ENCODE measurements at places on chromosomes 7 and 10. TPM values are rescaled to one million over a fixed set of nuclear protein-coding genes. Genes with fewer than 3 reads are reported as not detected.

The ERVW-1 gene
- total RNA-seq = not detected

The ASB4 gene
- total RNA-seq = 0.57 TPM

The GPR26 gene
- total RNA-seq = 0.23 TPM

The PRSS37 gene
- 0.51 TPM for total RNA-seq

The HYCC1 gene
- 18.3 TPM for total RNA-seq

The NAPEPLD gene
- total RNA-seq = 24.4 TPM

The SORCS1 gene
- total RNA-seq = 14.4 TPM

The TMEM120A gene
- total RNA-seq = 40.8 TPM

The SAMD8 gene
- total RNA-seq = 18.8 TPM

The C10orf143 gene
- 5.6 TPM for total RNA-seq

The ASB10 gene
- not detected for total RNA-seq

The NCAPG2 gene
- 7.9 TPM for total RNA-seq

The ATE1 gene
- total RNA-seq = 29.9 TPM

- DNase-seq = no peak
Observed at GRCh38 chr10:62900829-62901571, 84.8 kb upstream of the EGR2 start.

DNA sequence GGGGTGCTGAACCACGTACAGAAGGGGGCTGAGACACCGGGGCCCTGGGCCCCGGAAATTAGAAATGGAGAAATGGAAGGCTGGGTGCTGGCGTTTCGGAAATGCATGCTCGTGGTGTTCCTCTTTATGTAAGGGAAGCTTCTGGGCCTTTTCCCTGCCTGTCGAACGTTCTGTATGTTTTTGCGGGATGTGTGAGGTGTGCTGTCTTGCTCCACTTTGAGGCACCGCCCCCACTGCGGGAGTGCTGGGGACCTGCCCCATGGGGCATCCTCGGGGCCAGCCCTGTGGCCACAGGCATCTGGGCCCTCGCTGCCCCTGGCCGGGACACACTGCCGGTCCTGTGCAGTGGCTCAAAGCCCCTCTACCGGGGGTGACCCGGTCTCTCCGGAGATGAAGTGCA is 1.7 kb upstream of the VENTX start:
- no peak for DNase-seq

DNA sequence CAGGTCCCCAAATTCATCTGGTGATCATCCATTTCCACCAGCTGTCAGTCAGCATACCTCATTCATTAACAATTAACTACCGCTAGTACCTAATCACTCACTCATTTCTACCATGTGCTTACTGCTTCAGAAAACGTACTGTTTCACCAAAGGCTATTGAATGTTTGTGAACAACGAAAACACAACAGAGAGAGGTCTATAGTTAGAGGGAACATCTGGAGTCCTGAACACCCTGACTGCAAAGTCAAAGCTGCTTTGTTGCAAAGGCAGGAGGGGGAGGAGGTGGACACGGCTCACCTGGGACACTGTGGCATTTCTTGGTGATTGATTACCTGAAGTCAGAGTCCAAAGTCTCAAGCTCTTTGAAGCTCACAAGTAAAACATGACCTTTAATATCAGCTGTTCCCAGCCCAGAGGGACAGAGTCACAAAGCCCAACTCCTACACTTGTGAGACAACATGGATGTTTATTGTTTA is 342.3 kb upstream of the ADARB2 start:
- no peak for DNase-seq

- no peak for DNase-seq
Observed at GRCh38 chr7:35648367-35648766, 46.6 kb downstream of the HERPUD2 start.

DNA sequence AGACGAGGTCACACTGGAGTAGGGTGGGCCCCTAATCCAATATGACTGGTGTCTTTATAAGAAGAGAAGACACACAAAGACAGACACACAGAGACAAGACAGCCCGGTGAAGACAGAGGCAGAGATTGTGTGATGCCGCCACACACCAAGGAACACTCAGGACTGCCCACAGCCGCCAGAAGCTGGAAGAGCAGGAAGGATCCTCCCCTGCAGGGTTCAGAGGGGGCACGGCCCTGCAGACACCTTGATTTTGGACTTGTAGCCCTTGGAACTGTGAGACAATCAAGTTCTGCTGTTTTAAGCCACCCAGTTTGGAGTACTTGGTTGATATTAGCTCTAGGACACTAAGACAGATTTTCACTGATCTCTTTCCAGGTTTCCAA is 72.1 kb upstream of the NANOS1 start:
- no peak for DNase-seq

- DNase-seq = no peak
Observed at GRCh38 chr10:23253780-23254179, 61.7 kb downstream of the PTF1A start.

- DNase-seq = no peak
Observed at GRCh38 chr7:82624337-82624736, 180.8 kb upstream of the CACNA2D1 start.

GRCh38 chr7:130276796-130277762 is 10.4 kb downstream of the CPA2 start:
- DNase-seq = no peak

- no peak for DNase-seq
Observed at GRCh38 chr10:32939296-32940111, 18.5 kb downstream of the ITGB1 start.

DNA sequence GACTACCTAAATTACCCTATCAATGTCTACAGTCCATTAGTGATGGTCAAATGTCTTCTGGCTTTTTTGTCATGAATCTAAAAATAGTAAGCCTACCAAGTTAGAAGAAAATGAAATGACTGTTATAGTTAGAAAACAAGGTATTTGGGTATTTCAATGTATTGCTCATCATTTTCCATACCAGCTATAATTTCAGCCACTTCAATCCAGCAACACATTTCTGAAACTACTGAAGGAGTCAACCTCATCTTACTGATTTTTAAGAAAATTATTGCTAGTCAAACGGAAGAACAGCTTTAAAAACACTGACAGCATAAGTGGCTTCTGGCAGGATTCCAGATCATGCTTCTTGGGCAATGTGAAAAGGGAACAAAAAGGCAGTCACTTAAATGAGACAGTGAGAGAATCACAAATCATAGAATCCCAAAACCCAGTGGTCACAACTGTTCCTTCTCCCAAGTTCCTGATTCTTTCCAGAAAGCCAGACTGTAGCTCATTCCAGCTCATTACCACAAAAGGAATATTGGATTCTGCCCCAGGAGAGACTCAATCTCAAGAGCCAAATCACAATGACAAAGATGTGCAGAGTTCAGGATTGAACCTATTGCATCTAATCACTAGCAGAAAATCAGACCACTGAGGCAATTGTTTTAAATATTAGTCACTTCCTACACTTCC is 61.2 kb upstream of the LRRN3 start:
- DNase-seq = no peak

DNA sequence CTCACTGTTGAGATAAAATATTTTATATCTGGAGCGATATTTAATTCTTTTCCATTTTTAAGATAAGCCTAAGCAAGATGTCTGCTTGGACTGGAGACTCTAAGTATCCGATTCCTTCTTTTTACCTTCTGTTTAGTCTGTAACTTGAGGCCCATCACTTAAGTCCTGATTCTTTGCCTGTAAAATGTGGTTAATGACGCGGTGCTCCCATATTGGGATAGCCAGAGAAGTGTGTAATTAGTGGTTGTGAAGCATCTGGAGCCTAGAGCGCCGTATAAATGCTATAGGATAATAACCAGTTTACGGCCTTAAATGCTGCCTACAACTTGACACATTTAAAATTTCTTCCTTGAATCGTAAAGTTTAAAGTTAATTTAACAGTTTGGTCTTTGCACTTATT is 132.9 kb downstream of the CHN2 start:
- no peak for DNase-seq

- DNase-seq = peak; percentile 10
Observed at GRCh38 chr7:155412416-155413253, 45.3 kb upstream of the EN2 start.

DNA sequence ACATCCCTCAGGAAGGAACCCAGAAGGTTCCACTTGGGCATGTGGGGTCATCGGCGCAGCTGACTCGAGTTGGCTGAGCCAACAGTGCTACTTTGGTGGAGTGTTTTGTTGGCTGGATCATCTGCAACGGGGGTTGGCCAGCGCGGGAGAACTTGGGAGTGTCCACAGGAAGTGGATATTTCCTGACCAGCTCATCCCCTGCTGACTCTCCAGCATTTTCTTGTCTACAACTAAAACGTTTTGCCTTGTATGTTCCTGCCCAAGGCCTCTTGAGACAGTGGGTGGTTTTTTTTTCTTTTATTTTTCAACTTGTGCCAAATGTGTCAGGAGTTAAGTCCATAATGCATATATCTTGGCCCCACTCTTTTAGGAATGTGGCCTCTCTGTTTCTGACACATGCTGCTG is 208.6 kb downstream of the ZNF365 start:
- no peak for DNase-seq

GRCh38 chr10:17640331-17640816 is 3.6 kb upstream of the STAM start:
- DNase-seq = no peak

DNA sequence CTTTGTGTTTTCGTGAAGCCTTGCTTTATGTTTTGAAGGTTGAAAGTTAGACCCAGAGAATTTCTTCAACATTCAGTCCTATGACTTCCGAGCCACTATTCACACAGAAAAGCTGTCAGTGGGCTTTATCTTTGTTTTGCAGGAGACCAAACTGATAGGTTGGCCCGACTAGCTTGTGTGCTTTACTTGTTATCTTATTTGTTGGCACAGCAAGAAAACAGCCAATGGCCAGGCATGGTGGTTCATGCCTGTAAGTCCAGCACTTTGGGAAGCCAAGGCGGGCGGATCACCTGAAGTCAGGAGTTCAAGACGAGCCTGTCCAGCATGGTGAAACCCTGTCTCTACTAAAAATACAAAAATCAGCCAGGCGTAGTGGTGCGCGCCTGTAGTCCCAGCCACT is 16.0 kb upstream of the GDI2 start:
- no peak for DNase-seq

GRCh38 chr7:89666136-89666835 is 488.0 kb upstream of the STEAP1 start:
- no peak for DNase-seq

- DNase-seq = peak; percentile 84
Observed at GRCh38 chr7:38306171-38306570, 32.7 kb upstream of the TARP start.

DNA sequence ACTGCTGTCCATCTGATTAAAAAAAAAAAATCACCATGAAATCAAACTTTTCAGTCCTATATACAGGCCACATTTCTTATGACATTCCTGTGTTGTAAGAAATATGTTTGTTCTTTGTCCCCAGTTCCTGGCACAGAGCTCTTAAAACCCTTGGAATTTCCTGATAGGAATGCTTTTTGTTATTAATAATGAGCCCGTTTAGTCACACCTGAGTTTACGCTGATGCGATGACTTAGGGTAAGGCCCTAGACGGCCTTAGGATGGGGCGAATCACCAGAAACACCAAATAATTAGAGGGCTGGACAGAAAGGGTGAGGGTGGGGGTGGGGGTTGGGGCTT is 17.5 kb downstream of the TSPAN15 start:
- DNase-seq = no peak

DNA sequence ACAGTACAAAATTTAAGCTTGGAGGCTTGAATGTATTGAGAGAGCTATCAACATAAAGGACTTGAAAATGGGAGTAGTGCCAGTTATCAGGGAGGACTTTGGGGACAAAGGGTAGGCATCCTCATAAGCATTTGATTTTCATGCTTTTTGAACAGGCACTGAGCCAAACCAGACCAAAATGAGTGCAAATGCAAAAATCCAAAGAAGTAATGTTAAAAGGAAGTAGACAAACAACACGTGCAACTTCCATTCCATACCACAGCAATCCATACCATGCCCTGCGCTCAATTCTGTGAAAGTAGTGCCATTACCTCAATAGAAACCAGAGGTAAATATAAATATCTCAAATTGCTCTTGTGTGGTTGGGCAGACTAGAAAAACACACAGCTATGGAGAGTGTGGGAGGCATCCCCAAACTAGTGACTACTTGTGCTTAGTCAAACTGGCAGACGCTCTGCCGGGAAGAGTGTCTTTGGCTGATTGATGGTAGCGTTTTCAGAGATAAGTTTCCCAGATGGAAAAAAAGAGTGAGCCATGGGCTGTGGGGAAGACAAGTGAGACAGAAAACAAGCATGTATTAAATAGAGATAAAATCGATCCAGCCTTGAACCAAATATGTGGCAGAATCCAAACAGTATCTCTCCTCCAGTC is 161.5 kb downstream of the CREB5 start:
- peak; percentile 48 for DNase-seq

- no peak for DNase-seq
Observed at GRCh38 chr10:58775960-58776567, 263.4 kb downstream of the BICC1 start.

DNA sequence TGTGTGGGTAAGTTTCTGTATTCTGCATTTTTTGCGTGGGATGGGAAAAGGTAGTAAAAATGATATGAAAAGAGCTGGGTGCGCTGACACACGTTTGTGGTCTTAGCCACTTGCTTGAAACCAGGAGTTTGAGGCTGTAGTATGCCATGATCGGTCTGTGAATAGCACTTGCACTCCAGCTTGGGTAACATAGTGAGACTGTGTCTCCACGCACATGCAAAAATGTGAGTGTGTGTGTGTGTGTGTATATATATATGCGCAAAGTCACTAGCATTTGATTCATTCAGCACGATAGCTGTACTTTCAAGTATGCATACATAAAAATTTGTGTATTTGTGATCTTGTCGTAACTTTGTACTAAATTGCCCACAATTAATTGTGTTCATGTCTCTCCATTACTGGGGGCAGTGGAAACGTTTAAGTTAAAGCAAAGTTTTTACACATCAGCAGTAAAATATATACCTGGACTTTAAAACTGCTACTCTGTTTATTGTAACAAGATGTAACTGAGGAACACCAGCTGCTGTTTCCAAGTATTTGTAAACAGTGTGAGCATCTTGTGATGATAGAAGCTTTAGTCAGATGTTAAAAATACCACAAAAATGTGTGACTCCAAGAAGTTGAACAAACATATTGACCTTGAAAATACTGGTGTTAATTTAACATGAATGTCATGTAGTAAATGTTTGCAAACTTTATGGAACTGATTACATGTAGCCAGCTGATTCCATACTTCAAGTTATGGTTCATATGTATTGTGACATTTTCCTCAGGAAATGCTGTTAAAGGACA is 1.6 kb downstream of the ZRANB1 start:
- DNase-seq = no peak

DNA sequence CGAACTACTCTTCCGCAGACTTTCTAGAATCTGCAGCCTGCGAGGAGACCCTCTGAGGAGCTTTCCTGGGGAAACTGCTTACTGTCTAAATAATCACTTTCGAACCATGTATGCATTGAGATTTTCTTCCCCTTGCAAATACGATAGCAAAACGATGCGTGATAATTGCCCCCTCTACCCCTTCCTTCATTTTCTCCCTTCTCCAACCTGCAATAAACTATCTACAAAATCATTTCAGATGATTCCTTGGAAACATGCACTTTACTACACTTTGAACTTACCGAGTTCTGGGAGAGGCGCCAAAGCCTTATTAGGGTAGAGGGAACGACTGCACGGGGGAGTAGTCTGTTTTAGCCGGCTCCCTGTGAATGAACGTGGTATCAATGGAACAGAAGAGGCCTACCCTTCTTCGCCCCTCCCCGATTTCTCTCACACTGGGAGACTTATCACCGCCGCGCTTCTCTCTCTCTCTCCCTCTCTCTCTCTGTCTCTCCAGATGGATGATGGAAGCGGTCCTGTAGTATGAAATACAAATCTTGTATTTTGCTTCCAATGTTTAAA is at the start of gene FGFBP3:
Gene FGFBP3, minus strand, starts transcription at position 370 of the 561 bp plus-strand sequence. CDS start 517 bp downstream, outside the sequence.
- no peak for DNase-seq
